Prostate gland (tissue), 2 donors: ENCODE measurements at places on chromosomes 1 and 21.

- peak; percentile 56 for DNase-seq
These were observed 34.1 kb downstream of the ACOT7 start for GRCh38 chr1:6359216-6360116.

DNA sequence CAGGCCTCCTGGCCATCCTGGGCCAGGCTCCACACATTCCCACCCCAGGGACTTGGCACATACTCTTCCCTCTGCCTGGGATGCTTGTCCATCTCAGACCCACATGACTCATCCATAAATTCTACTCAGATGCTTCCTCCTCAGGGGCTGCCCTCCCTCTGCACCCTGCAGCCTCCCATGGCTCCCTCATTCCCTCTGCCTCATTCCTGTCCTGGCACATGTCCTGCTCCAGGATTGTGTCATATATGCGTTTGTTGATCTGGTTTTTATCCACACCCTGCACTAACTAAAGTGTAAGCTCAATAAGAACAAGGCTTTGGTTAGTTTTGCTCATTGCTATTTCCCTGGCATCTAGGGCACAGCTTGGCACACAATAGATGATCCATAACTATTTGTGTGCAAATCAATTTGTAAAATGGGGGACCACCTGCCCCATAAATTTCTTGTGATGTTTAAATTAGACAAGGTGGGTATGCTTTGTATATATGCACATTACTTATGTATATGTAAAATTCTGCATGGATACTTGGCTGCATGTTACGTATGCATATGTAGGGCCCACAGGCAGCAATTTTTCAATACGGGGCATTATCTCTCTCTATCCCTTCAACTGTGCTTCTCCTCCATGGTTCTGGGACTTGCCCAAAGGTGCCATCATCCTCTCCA is 191.4 kb downstream of the PTPRU start:
- DNase-seq = no peak

DNA sequence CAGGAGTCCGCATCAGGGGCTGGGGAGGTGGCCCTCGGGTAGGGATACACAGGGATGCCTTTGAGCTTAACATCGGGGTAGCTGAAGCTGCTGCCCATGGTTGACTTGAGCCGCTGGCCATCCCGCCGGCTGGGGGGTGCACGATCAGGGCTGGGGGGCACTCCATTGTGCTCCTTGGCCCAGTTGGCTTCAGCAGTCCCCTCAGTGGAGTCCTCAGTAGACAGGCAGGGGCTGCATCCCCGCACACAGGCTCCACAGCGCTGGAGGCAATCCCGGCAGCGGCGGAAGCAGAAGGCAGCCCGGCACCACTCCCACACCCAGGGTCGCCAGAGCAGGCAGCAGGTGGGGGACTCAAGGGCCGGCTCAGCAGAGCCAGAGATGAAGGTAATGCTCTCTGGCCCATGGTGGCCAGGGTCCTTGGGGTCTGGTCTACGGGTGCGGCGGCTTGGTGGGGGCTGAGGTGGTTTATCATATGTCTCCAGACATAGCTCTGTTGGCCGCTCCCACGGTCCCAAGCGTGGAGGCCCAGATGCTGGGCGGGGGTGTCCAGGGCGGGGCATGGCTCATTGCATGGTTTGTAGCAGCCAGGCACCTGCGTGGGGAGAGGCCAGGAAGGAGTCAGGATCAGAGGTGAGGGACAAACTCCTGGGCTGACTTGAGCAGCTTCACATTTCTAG is 8.3 kb downstream of the KDF1 start:
- no peak for DNase-seq

- DNase-seq = no peak
These were observed 2.8 kb downstream of the RGS1 start for GRCh38 chr1:192578144-192578909.

GRCh38 chr1:215601276-215601675 is 34.2 kb downstream of the KCTD3 start:
- DNase-seq = no peak

GRCh38 chr1:2460996-2461751 is 14.9 kb upstream of the PLCH2 start:
- DNase-seq = no peak

DNA sequence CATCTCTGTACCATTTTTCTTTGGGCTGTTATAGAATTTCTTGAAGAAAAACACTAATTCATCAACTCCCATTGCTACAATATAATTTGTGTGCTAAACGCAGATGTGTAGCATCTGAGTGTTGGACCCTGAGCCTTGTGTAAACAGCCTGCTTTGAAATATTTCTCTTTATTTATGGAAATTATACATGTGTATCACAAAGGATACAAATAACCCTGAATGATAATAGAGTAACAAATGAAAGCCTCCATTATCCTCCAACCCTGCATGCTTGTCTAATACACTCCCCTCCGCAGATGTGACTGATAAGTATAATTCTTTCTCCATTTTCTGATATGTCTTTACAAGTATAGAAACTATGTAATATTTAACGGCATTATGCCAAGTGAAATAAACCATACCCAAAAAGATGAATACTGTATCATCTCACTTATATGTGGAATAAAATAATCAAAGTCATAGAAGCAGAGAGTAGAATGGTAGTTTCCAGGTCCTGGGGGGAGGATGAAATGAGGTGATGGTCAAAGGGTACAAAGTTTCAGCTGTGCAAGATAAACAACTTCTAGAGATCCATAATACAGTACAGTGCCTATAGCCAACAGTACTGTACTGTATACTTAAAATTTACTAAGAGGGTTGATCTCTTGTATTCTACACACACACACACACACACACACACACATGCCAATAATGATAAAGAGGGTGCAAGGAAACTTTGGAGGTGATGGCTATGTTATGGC is 2.8 kb upstream of the ADAM30 start:
- DNase-seq = no peak

GRCh38 chr1:55506740-55507577 is 291.8 kb upstream of the USP24 start:
- no peak for DNase-seq

DNA sequence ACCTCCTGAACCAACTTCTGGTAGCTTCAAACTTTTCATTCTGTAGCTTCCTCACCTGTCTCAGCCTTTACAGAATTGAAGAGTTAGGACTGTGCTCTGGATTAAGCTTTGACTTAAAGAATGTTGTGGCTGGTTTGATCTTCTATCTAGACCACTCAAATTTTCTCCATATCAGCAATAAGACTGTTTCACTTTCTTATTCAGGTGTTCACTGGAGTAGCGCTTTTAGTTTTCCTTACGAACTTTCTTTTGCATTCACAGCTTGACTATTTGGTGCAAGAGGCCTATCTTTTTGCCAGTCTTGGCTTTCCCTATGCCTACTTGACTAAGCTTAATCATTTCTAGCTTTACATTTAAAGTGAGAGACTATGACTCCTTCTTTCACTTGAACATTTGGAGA is 31.5 kb downstream of the FGGY start:
- no peak for DNase-seq

- no peak for DNase-seq
These were observed 1.4 kb downstream of the NUDC start for GRCh38 chr1:26922901-26923300.

DNA sequence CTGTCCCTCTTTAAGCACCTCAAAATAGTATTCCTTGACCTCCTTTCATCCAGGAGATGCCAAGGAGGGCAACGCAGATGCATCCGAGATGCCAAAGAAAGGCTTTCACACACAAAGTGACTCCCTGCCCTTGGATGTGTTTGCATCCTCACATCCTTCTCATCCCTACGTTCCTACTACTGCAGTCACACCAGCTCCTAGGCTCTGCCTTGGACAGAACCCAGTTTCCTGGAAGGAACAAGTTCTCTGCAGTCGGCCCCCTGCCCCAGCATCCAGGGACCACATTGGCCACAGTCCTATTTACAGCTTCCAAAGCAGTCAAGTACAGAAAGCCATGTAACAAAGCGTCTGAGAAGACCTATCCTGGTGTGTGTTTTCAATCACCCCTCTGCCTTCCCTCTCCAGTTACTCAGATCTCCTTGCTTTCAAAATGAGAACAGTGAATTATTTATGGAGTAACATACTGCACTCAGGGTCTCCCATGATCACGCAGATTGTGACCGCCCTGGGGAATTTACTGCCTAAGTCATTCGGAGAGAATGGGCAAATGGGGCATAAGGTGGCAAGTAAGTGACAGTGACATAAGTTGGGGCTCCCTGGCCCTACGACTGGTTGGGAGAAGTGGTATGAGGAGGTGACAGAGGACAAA is 21.8 kb upstream of the SRP9 start:
- no peak for DNase-seq

DNA sequence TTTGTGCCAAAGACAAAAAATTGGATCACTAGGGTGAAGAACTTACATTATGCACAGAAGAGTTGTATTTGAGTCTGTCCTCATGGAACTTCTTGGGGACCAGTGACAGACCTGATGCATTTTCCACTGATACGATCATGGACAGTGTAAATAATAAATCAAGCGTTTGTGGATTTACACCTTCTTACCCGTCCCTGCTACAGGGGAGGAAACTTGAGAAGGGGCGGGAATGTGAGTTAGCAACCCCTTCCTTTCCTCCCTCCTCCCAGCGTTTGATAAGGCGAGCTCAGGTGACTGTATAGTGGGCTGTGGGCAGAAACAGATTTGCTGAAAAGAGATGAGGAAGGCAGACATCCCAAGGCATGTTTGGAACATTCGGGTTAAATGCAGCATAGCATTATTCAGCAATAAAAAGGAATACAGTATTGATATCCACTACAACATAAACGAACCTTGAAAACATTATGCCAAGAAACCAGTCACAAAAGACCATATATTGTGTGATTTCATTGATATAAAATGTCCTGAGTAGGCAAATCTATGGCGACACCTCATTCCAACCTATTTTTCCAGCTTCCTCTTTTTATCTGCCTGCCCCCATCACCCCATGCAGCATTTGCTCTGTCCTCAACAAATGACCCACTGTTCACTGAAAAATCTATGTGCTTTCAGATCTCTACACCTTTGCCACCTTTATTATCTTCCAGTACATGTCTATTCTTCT is 128.7 kb downstream of the ZZZ3 start:
- DNase-seq = no peak

DNA sequence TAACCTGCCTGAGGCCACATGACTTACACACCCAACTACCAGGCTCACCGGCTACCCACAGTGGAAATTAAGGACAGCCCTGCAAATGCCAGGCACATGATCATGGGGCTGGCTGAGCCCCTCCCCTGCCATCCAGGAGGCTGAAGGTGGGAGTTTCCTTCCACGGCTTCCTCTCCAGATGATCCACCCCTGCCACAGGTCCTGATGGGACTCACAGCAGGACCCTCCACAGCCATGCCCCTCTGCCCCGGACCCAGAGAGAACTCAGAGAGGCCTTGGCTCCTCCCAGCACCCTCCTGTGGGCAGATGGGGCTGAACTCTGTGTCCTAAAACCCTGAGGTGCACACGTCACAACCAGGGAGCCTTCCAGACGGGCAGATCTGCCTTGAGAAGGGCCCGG is 29.1 kb upstream of the CASZ1 start:
- no peak for DNase-seq

DNA sequence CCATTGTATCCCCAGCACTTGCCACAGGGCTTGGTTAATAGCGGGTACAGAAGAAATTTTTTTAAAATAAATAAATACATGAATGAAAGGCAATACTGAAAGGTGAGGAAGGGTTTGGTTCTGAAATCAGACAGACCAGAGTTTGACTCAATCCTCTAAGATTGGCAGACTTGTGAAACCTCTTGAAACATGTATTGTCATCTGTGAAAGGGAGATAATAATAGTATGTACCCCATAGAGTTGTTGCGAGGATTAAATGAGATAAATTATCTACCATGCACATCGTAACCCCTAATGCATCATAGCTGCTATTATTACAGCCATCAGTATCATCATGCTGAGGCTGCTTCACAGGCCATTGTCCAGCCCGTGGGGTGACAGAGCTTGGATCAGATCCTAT is 41.4 kb downstream of the S1PR1 start:
- DNase-seq = no peak

GRCh38 chr1:93607814-93608186 is 73.8 kb downstream of the BCAR3 start:
- no peak for DNase-seq

GRCh38 chr1:175602026-175602585 is 141.3 kb downstream of the TNR start:
- no peak for DNase-seq

- no peak for DNase-seq
These were observed 24.7 kb downstream of the KNCN start for GRCh38 chr1:46526691-46527291.

DNA sequence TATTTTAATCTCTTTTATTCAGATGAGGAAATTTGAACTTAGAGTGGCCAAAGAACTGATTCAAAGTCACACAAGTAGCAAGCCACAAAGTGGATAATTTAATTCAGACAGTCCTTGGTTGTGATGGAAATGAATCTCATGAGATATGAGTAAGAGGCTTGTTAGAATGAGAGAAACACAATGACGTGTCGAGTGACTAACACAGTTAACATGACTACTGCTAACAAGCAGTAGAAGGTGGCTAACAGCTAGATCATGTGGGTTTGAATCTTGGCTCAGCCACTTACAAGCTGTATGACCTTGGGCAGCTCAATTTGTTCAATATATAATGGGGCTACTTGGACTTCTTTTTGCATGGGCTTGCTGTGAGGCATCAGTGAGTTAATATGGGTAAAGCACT is 104.5 kb upstream of the LMO4 start:
- DNase-seq = no peak

GRCh38 chr1:20365421-20366055 is 74.9 kb downstream of the VWA5B1 start:
- no peak for DNase-seq

DNA sequence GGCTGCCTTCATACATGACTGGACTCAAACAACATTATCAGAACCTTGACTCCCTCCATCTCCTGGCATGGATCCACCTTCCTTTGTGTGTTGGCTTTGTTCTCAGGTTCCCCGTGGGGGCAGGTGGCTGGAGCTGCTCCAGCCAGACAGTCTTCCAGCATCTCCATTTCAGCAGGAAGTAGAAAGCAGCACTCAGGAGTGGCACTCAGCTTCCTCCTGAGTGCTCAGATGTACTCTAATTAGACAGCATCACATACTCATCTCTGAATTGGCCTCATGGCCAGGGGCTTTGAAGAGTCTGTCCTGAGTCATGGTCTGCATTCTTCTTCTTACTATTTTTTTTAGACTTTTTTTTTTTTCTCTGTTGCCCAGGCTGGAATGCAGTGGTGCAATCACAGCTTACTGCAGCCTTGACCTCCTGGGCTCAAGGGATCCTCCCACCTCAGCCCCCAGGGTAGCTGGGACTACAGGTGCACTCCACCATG is 27.9 kb downstream of the OVAAL start:
- peak; percentile 69 for DNase-seq

GRCh38 chr1:116679828-116680628 is 12.5 kb upstream of the IGSF3 start:
- no peak for DNase-seq

DNA sequence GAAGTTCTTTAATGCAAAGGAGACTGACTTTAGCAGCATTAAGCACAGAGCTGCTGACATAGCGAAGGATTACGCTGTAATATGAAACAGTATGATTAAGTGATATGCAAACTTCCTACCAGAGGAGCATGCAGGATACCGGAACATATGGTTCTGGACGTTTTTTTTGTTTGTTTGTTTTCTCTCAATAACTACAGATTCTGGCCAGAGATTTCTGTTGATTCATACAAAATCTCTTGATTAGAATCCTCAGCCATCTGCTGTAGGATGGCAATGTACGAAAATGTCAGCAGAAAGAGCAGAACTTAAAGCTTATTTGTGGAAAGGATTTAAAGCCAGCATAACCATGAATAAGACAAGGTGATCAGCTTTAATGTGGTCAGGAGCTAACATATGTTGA is 970.7 kb downstream of the KCNT2 start:
- DNase-seq = no peak
